ENCODE measurements at places on chromosomes 12 and 14.

- DNase-seq: no peak
Observed at GRCh38 chr12:5827591-5827990, 117.5 kb downstream of the ANO2 start.

DNA sequence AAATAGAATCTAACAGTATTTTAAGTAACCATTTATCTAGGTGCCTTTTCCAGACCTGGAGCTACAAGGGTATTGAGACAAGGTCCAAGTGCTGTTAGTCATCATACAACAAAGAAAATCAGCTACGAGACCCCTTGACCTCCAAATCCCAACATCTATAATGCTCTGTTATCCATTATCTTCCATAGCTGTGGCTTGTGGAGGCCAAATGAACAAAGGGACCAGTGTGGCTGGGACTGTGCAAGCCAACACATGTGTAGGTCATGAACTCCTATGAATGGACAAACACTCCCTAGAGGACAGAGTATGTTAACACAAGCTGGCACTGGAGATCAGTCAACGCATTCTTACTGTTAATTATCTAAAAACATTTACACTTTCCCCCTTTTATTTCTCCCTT, 374.5 kb downstream of the EMP1 start:
- no peak for DNase-seq

DNA sequence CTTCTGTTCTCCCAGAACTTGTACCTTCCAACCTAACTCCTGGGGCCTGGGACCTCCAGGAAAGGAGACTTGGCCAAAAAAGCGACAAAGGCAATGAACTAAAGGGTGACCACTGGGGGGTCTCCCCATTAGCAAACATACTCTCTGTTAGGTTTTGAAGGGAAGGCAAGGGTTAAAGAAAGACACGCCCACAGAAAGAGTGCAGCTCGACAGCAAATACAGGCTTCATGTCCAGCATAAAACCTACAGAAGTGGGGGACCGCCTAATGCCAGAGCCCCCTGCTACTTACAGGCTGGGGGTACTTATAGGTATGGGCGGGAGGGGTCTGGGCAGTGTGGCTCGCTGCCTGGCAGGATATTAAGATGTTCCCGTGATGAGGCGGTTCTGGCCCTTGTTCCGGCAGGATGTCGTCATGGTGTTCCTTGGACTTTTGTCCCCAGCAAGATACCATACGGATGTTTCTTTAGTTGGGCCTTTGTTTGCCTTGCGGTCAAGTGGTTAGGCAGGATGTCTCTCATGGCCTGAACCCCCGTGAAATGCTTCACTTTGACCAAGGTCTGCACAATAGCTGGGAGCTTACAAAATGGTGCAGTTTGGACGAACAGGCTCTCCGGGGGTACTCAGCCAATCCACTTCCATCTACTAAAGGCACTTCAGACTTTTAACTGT, 53.4 kb downstream of the PRMT8 start:
- no peak for DNase-seq

DNA sequence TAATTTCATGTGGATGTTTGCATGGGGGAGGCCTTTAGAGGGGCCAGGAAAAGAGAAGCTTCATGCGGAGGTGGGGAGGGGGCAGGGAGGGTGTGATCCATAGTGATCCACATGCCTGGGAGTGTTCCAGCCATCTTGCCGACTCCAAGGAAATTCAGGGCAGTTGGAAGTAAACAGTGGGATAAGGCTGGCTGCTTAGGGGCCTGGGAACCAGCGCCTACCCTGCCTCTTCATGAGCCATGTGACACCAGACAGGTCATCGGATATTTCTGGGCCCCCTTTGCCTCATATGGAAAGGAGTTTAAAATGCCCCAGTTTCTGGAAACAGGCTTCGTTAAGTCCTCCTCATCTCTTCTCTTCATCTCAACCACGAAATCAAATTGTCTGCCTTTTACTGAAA, 983.2 kb downstream of the BCL11B start:
- DNase-seq: no peak

GRCh38 chr14:76456200-76456599, 80.3 kb downstream of the ESRRB start:
- DNase-seq: no peak

GRCh38 chr12:7716381-7716780, 5.1 kb downstream of the DPPA3 start:
- DNase-seq: no peak

DNA sequence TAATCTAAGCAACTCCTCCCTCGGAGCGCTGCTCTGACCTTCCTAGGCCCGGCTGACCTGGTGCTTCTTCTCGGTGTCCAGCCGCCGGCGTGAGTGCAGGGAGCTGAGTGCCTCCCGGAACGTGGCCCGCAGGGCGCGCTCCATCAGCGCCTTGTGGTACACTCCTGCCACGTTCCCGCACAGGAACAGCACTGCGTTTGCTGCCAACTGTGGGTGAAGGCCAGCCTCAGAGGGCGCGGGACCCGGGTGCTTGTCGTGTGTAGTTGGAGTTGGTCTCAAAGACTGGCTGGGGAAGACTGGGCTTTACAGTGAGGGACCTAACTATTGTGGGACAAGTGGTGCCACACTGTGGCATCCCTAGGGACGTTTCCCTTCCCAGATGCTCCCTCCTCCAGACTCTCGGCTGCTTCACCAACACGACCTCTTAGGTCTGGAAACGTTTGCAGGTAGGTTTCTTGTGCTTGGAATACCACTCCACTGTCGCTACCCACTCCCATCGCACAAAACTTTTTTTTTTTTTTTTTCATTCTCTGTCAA, 3.1 kb downstream of the ADCY4 start:
- DNase-seq: no peak

GRCh38 chr14:56995010-56995409, 184.7 kb upstream of the OTX2 start:
- DNase-seq: no peak

GRCh38 chr12:56699020-56699661, 11.1 kb upstream of the PTGES3 start:
- DNase-seq: no peak

DNA sequence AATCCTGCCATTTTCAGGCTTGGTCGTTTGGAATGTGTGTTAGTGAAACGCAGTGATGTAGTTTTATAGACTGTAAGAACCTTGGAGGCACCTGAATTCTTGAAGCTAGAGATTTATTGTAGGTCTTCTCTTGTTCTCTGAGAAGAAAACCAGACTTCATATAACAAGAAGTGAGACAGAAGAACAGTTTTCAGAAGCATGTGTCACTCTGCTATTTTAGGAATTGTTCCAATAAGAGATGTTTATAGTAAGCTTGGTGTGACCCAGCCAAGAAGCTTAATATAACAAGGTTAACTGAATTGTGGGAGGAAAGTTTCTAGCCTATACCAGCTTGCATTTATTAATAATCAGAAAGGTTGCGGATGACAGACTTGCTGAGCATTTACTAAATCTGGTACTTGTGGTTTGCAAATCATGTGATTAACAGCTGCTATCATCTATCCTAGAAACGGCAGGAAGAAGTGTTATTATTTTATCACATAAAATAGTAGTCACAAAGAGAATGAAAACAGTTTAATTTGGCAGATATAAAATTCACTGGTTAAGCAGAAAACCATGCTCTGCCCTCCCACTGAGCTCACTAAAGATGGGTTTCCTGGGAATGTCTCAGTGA, 49.2 kb upstream of the BCAT1 start:
- no peak for DNase-seq

DNA sequence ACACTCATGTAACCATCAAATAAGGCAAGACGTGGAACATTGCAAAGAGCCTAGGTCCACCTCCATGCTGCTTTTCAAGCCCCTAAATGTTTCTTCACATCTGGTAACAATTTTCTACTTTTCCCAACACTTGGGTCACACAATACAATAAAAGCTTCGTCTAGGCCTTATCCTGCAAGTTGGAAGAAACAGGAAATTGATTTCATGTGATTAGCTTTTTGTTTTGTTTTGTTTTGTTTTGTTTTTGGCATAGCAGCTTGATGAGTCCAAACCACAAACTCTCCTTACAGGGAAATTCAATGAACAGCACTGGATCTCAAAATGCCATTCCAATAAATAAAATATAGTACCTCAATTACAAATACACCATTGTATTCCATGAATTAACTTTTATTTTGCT, 19.3 kb downstream of the TAS2R50 start:
- no peak for DNase-seq

GRCh38 chr14:45610318-45610717, 357.3 kb upstream of the MIS18BP1 start:
- DNase-seq: no peak

DNA sequence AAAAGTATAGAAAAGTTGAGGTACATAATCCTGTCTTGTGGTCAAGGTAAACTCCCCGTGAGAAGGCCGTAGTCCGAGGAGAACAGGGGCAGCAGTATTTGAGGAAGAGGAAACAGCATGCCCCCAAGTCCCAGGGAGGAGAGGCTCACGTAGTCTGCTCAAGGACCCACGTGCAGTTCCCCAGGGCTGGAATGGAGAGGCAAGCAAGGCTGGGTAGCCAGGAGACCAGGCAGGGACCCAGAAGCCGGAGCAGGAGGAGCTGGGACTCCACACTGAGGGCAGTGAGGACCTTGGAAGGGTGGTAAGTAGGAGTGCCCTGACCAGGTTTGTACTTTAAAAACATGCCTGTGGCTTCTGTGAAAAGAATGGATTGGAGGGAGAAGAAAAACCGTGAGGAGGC, 100.0 kb downstream of the EGLN3 start:
- DNase-seq: no peak

GRCh38 chr14:102231476-102232347, 73.3 kb downstream of the MOK start:
- no peak for DNase-seq

DNA sequence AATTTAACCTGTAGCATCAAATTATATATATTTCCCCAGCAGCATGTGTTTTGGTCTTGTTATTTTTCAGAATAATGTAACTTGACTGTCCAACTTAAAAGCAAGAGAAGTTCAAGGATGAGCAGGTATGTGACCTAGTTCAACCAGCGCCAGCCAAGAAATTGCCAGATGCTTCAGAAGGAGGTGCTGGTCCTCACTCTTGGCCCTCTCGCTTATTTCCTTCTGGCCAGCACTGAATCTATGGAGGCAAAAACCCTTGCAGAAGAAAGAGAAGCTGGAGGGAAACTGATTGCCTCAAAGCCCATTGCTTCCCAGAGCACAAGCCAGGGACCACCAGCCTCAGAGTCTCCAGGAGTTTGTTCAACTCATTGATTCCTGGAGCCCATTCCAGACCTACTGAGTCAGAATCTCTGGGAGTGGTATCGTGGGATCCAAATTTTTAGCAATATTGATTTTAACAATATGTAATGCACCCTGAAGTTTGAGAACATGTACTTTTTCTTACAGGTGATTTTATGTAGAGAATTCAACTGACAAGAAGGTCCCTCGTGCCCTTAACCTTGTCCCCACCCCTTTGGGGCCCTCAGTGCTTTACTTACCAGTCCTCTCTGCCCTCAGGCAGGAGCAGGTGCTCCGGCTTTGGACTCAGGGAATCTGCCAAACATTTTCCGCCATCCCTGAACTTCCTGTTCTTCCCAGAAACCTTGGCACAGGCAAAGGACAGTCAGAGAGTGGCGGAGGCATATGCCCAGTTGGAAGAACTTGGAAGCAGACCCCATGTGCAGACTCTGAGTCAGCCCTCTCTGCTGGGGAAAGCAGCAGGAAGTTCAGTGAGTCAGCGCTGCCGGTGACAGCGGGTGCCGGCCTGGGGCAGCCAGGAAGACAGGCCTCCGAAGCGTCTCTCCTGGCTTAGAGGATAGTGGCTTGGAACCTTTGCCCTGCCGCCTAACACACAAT, 10.4 kb downstream of the BEST3 start:
- DNase-seq: peak; percentile 6

- no peak for DNase-seq
Observed at GRCh38 chr12:111585690-111586089, 13.4 kb downstream of the ATXN2 start.

DNA sequence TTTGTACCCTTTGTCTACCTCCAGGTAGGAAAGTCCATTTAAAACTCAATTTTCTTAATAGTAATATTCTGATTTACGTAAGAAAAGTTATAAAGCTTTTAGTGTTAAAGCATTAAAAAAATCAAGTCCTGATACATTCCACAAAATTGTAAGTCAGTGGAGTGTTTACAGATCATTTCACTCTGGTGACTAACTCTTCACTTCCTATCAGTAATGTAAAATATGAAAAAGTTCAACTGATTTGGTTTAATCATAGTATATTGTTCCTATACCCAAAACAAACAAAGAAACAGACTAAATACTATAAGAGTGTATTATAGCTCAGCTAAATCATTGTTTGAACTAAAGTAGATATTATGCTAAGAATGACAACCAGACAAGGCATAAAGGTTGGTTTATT, 85.9 kb downstream of the VEZT start:
- DNase-seq: no peak

GRCh38 chr14:95098984-95099599, 58.2 kb downstream of the DICER1 start:
- peak; percentile 21 for DNase-seq

- DNase-seq: no peak
Observed at GRCh38 chr12:49872781-49873181, 29.9 kb upstream of the BCDIN3D start.

GRCh38 chr12:121805171-121806008, 1.6 kb downstream of the SETD1B start:
- DNase-seq: no peak

GRCh38 chr12:130476451-130477135, 138.9 kb downstream of the PIWIL1 start:
- DNase-seq: no peak

- DNase-seq: peak; percentile 36
Observed at GRCh38 chr12:48980953-48981756, 3.0 kb downstream of the WNT1 start.

- no peak for DNase-seq
Observed at GRCh38 chr12:12398026-12398859, 41.4 kb downstream of the BORCS5 start.

DNA sequence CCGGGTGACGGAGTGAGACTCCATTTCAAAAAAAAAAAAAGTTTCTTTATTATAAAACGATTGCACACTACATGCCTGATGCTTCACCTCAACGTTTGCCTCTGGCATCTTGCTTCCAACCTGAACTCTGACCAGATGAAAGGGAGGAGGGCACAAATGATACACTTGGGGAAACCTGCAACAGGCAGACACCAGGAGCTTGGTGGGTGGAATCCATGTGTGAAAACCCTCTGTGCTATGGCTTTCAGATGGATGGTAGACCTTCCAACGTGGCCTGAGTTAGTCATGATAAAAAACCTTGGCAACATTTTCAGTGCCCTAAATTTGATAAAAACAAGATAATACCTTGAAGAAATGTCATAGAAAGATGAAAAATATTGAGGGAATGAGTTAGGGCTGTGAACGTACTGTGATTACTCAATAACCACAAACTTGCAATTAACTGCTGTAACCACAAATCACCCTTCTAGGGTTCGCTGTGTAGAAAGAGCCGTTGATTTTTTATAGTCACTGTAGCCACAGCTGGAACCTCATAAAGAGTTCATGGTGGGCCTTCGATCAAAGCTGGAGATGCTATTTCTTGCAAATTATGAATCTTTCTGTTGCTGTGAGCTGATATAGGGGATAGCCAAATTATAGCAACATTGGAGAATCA, 26.1 kb upstream of the GZMB start:
- DNase-seq: no peak

GRCh38 chr14:86462193-86462753, 932.3 kb downstream of the FLRT2 start:
- DNase-seq: no peak
